ENCODE measurements at places on chromosomes 12 and 14.

GRCh38 chr12:128976120-128976738, 123.0 kb downstream of the GLT1D1 start:
- no peak for DNase-seq

- DNase-seq: no peak
Measured at GRCh38 chr12:102024765-102025164, 37.0 kb downstream of the WASHC3 start.

DNA sequence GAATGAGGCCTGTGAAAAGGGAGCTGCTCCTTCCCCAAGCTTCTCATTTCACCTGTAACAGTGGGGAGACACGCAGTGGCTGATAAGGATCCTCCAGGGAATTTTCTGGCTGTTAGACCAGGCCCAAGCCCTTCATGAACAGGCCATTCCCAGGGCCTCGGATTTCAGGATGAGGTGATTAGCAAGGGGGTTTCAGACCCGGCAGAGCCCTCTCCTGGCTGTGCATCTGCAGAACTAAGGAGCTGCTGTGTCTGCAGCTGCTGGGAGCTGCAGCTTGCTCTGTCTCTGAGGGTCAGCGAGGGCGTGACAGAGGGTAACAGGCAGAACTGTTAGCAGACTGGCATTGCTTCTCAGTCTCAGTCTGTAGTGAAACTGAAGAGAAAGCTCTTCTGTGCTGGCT, 110.4 kb downstream of the KCNA5 start:
- DNase-seq: no peak

- no peak for DNase-seq
Measured at GRCh38 chr12:53973236-53974042, 513 bp downstream of the HOXC11 start.

- no peak for DNase-seq
Measured at GRCh38 chr12:94228488-94228907, 80.1 kb downstream of the PLXNC1 start.

DNA sequence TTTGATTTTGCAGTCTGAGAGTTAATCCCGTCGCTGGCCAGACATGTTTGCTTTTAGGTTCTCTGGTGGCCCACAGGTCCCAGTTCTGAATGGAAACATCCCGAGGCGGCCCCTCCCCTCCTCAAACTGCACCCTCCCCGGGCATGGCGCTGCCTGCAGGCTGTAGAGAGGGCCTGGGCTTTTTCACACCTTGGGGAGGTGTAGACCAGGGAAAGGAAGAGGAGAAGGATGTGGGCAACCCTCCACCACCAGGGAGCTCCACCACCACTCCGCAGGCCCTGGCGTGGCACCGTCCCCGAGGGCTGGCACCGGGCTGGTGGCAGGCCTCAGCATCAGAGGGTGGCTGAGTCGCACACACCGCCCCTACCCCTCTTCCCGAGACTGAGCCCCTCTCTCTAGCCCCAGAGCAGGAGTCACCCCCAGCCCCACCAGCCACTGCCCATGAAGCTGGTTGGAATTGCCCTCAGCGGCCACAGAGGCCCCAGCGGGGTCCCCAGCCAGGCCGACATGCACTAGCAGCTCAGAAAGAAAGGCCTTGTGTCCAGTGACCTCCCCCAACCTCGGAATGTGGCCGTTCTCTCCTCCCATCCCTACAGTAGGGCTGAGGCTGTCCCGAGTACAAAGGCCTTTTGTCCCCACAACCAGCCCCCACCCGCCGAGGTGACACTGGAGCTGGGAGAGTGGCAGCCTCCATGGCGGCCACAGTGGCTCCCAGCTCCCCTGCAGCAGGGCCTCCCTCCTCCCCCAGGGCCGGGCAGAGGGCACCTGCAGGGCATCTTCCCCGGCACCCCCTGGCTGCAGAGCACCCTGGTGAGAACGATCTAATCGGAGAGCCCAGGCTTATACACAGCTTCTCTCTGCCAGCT, 23.5 kb upstream of the INF2 start:
- DNase-seq: no peak

DNA sequence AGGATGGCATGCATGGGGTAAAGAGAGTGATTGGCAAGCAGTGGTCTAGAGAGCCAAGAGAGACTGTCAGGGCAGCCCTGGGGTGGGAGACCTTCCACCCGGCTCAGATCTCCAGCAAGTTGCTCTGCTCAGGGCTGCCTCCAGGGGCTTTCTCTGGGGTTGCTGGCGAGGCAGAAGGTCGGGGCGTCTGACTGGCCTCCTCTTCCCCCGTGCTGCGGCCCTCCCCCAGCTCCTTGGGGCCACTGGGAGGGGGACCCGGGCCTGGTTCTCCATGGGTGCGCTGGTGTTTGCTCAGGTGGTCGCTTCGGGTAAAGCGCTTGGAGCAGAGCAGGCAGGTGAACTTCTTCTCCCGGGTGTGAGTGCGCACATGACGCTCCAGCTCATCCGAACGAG, 6.6 kb upstream of the AAAS start:
- DNase-seq: no peak

- no peak for DNase-seq
Measured at GRCh38 chr12:23197266-23197665, 572.3 kb downstream of the ETNK1 start.

- DNase-seq: no peak
Measured at GRCh38 chr14:99169776-99170356, 102.1 kb downstream of the BCL11B start.

DNA sequence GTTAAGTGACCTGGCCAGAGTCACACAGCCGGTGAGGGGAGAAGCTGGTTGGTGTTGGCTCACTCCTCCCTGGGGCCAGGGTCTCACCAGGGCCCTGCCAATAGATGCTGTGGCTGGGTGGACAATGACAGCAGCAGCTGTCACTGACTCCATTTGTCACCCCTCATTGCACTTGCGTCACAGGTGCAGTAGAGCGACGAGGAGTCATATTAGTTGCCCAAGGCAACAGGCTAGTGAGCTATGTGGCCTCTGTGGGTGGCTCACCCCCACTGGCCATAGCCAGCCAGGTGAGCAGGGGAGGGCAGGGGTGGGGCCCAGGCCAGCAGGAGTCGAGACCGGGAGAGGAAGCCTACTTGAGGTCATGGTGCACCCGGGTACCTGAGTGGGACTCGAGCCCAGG, 9.7 kb downstream of the SLC25A47 start:
- DNase-seq: no peak

- DNase-seq: no peak
Measured at GRCh38 chr14:55843718-55844403, 263.9 kb downstream of the KTN1 start.

GRCh38 chr12:27142101-27142721, 59.8 kb upstream of the C12orf71 start:
- DNase-seq: peak; percentile 69

- DNase-seq: no peak
Measured at GRCh38 chr12:54330442-54330841, 5.5 kb downstream of the COPZ1 start.

DNA sequence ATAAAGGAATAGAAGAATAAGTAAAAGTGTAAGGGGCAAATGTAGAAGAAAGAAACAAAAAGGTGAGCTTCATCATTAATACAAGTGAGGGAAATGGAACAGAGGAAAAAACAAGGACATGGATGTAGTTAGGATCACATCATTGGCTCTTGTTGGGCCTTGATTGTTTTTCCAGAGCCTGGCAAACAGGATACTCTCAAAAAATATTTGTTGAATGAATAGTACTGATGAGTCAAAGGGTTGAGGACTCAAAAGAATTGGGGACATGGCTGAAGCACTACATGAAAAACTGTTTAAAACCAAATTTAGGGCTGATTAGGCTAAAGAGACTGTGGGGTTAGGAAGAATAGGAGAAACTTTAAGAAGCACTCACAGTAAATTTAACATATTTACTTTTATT, 11.4 kb upstream of the SRP54 start:
- DNase-seq: peak; percentile 50

GRCh38 chr12:77130193-77130592, 64.8 kb upstream of the E2F7 start:
- no peak for DNase-seq

DNA sequence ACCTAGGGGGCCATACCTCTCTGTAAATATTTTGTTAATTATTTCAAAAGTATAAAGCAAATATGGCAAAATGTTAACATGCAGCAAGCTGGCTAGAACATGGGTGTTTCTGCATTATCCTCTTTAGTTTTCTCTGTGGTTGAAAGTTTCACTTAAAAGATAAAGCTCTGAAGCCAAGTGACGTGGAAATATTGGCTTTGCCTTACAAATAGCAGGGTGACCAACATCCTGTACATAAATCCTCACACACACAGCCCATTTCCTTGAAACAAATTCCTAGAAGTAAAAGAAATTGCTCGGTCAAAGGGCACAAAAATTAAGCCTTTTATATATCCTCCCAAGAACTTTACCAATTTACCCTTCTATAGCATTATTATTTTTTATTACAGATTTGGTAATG, 10.6 kb upstream of the VWF start:
- no peak for DNase-seq

GRCh38 chr14:73249564-73250316, 12.4 kb downstream of the PAPLN start:
- no peak for DNase-seq

DNA sequence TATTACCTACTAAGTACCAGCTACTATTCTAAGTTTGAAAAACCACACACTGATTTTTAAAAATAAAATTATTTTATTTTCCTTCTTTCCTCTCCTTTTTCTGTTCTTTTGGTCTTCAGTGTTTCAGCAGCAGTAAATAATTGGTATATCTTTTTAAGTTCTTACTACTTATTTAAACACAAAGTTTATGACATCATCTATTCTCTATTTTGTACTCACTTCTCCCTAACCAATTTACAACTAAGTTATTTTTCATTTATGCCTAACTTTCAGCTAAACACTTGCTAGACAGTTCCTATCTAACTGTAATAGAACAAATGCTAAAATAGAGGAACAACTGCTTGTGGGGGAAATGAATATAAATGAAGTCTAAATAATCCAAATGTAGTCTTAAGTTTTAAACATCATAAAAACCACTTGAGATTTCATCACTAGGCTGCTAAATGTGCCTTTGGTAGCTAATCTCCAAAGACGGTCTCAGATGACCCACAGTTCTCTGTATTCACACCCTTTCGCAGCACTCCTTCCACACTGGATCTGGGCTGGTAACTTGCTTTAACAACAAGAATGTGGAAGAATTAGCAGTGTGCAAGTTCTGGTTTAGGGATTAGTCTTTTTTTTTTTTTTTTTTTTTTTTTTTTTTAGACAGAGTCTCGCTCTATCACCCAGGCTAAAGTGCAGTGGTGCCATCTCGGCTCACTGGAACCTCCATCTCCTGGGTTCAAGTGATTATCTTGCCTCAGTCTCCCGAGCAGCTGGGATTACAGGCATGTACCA, 41.0 kb downstream of the TFCP2 start:
- DNase-seq: no peak

DNA sequence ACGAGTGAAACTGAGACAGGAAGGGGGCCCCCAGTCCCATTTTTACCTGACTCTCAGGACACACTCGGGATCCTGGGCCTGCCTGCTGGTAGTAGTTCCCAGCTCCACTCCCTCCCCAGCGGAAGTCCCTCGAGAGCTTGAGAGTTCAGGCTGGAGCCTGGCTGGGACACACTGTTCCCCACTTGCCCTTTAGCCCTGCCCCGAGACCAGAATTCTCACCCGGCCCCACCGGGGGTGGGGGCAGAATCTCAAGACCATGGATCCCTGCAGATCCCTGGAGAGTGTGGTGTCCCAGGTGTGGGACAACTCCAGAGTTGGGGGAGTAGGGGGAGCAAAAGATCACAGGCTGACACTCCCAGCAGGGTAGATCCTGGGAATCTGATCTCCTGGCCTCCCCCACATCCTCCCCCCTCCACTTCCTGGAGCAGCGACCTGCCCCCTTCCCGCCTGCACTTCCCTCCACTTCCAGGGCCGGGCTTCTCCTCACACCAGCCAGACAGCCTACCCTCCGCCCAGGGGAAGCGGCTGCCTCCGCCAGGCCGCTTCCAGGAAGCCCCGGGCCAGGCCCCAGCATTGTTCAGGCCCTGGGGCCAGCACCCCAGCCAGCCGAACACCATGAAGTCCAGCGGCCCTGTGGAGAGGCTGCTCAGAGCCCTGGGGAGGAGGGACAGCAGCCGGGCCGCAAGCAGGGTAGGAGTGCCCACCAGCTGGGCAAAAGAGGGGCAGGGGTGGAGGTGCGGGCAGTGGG, at the start of gene TNS2:
Gene TNS2, plus strand, starts transcription at position 495 of the 748 bp plus-strand sequence. Its CDS starts 121 bp downstream, at position 616.
- DNase-seq: no peak

- peak; percentile 97 for DNase-seq
Measured at GRCh38 chr12:47021298-47021697, 58.1 kb upstream of the PCED1B start.

DNA sequence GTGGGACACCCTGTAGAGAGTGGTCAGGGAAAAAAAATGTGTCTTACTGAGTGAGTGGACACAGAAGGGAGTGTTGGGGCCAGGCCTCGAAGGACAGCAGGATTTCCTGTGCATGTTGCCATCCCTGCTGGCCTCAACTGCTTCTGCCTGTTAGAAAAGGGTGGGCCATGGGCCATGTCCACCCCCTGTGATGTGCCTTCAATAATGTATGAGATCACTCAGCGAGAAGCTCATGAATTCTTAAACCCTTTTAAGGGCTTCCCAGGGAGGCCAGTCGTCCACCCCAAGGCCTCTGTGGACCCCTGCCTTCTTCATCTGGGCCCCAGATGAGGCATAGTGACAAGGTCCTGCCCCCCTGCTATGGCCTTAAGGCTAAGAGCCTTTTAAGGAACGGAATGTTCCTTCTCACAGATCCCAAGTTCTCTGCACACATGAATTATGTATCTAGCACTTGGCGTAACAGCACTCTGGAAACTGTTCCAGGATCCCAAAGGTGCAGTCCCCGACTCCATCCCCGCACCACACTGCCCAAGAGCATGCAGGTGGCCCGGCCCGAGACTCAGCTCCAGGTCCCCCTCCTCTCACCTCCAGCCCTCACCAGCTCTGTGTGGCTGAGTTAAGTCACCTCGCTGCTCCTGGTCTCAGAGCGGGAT, 8.9 kb upstream of the C14orf132 start:
- DNase-seq: no peak

DNA sequence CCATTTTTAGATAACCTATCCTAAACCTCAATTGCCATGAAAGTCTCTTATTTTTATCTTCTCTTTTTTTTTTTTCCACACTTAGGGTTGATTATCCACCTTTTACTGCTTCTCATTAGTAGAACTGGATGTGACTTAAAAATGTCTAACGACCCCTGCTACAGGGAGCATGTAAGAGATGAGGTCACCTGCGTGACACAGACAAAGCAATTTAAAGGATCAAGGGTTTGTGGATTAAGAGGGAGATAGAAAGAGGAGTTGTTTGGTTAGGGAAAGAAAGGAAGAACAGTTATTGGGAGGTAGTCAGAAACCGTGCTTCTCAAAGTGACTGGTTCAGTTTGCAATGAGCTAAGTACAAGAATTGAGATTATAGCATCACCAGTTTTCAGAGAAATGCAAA, 239.1 kb downstream of the ALX1 start:
- DNase-seq: no peak

DNA sequence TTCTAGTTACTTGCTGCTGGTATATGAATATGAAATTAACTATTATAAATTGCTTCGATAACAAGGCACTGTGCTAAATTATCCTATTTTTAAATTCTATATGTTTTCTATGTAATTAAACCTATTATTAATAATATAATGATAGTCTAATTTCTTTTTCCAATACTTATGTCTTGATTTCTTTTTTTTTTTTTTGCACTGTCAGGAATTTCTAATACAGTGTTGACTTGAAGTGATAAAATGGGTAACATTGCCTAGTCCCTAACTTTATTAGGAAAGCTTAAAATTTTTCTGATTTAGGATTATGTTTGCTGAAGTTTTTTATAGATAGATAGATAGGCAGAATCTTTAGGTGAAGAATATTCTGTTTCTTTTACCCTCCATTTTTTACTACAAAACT, 13.6 kb upstream of the DHRS7 start:
- no peak for DNase-seq

GRCh38 chr12:7302266-7302986, 1.4 kb upstream of the ACSM4 start:
- DNase-seq: no peak

Measured in HFFc6 (cell line).